ENCODE measurements at places on chromosomes 4 and X.

- DNase-seq: no peak
Observed at GRCh38 chrX:19866626-19867410, 20.6 kb downstream of the SH3KBP1 start.

- DNase-seq: no peak
Observed at GRCh38 chrX:134167591-134168203, 69.3 kb upstream of the CCDC160 start.

GRCh38 chrX:110180176-110180927 is 137.5 kb downstream of the AMMECR1 start:
- no peak for DNase-seq

GRCh38 chrX:42752730-42753129 is 25.2 kb downstream of the PPP1R2C start:
- no peak for DNase-seq

DNA sequence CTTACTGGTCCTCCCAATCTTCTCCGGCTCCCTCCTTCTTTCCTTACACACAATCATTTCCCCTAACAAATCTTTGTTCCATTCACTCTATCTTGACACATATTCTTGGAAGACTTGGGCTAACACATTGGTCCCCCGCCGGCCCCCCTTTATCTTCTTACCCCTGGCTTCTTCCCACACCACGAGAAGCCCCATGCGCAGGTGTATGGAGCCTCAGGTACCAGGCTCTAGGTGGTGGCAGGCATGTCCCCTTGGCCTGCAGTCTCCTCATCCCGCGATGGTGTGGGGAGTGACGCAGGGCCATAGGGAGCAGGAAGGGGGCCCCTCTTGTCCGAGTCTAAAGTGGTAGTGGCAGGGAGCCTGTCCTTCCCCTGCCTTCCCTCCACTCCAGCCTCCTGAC is 49.9 kb downstream of the DIPK2B start:
- no peak for DNase-seq

DNA sequence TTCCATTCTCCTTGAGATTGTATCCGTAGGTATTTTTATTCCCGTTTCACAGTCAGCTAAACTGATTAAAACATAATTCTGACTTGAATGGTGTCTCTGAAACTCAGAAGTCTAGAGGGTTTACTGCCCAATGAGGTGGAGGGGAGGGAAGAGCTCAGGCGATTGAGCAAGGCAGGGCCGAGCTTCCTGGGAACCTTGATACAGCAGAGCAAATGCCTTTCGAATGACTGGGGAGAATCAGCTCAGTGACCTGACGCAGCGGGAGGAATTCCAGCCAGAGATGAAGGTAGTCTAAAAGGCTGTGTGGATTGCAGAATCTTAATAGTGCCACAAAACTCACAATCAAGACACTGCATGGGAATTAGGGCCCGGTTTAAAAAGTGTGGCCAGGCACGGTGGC is 233.6 kb downstream of the EVC2 start:
- DNase-seq: no peak

DNA sequence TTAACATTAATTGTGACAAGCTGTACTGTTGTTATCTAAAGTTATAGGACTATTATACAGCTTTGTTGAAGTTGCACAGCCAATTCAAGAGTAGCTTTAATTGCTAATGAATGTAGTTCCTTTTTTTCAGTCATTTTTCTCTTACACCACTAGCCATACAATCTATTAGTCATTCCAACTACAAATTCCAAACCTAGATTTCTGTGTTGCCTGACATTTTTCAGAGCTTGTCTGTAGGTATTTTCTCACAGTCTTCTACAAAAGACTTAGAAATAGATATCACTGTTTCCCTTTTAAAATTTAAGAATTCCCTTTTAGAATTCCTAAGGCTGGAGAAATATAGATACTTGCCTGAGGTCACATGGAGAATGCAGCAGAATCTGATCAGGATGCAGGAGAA is 307.0 kb upstream of the HS3ST1 start:
- no peak for DNase-seq

DNA sequence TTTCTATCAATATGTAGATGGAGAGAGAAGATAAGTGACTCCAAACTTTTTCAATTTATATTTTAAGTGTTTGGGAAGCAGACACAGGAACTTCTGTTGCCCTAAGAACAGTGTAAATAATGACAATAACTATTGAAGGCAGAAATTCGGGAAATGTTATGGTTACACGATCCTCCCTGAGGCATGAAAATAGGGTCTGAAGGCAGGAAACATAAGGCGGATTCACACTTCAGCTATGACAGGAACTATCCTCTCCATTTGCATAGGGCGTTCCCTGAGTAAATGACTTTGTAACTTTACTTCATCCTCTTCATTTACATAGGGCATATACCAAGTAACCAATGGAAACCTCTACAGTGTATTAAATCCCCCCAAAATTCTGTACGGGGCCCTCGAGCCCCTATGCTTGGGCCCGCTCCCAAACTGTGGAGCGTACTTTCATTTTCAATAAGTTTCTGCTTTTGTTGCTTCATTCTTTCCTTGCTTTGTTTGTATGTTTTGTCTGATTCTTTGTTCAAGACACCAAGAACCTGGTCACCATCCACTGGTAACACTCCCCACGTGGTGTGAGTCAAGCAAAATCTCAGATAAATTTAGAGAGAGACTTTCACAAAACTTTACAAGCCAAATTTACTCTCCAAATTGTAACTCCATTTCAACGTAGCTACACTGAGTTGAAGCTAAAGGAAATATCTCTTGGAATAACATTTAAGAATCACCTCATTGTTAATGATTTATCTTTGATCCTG is 2504.3 kb downstream of the ARAP2 start:
- no peak for DNase-seq

- no peak for DNase-seq
Observed at GRCh38 chr4:4761128-4761982, 98.1 kb upstream of the MSX1 start.

GRCh38 chr4:107894138-107894603 is 37.2 kb upstream of the CYP2U1 start:
- DNase-seq: no peak

GRCh38 chrX:41933546-41933945 is 10.2 kb upstream of the CASK start:
- DNase-seq: no peak

DNA sequence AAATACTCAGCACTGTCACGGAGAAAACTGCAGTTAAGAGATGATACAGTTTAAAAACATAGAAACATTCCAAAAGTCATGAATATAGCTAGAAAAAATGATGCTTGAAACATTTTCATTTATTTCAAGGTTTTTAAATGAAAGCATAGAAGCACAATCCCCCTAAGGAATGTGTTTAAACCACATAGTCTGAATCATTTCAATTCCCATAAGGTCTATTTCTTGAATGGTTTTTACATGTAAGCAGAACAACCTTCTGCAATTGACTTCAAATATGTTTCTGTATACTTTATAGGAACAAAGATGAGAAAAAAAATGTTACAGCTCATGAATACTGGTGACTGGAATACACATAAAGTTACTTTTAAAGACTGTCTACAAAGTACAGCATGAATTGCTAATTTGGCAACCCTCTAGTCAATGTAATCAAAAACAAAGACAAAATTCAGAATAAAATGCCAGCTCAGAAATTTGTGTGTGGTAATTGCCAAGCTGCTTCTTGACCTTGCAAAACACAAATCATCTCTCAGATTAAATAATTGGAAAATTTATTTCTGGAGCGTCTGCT is 886.4 kb upstream of the ADGRL3 start:
- no peak for DNase-seq

DNA sequence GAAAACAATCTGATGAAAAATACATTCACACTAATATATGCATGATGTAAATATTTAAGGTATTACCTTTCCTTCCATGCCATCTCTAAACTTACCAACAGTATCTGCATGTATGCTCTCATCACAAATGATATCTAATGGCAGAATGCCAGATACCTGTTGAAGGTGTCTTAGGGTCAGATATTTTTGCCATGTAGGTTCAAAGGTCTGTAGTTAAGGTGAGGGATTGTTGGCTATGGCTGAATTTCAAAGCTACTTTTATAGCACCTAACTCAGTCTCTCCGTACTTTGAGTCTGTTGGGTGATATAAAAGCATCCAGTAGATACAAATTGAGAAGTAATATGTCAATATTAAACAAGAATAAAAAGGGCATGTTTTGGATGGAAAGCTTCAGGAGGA is 19.8 kb upstream of the ANTXR2 start:
- DNase-seq: no peak

DNA sequence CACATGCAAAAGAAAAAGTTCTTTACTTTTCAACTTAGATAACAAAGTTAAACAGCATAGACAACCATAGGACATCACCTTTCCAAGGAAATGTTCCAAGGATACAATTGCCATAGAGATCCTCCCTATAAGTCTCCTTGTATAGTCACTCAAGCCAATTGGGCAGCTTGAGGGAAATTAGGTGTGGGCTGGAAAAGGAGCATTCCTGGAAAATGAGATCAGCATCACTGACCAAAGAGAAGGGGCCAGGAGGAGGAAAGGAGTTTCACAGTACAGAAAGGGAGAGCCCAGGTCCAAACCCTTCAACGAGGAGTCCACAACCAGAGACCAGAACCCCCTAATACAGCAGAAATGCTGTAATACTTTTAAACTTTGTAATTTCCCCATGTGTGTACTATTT is 91.5 kb upstream of the PPARGC1A start:
- DNase-seq: no peak

Measured in activated T-cell treated with anti-CD3 and anti-CD28 coated beads for 4 hours (primary cell).